NCI-H1694 treated with DMSO at 0.1 percent for 48 hours (cell line): ENCODE measurements at places on chromosomes 1 and 21.

GRCh38 chr1:208499026-208499425 is 254.8 kb upstream of the PLXNA2 start:
- DNase-seq: no peak

- no peak for DNase-seq
Observed at GRCh38 chr1:113226148-113226547, 153.2 kb downstream of the LRIG2 start.

- no peak for DNase-seq
Observed at GRCh38 chr1:3645247-3645646, 4.7 kb downstream of the WRAP73 start.

DNA sequence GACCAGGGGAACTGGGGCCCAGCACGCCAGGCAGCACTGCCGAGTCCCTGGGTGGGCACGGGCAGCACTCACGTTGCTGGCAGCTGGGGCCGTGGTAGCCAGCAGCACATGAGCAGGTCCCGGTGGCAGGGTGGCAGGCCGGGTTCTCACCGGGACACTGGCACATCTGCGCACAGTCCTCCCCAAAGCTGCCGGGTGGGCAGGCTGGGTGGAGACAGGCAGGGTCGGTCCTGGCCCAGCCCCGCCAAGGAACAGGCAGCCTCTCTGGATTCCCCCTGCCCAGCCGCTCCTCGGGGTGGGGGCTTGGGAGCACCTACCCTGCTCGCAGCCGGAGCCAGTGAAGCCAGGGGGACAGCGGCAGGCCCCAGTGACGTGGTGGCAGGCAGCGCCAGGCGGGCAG is 42.5 kb downstream of the ARHGEF16 start:
- no peak for DNase-seq

DNA sequence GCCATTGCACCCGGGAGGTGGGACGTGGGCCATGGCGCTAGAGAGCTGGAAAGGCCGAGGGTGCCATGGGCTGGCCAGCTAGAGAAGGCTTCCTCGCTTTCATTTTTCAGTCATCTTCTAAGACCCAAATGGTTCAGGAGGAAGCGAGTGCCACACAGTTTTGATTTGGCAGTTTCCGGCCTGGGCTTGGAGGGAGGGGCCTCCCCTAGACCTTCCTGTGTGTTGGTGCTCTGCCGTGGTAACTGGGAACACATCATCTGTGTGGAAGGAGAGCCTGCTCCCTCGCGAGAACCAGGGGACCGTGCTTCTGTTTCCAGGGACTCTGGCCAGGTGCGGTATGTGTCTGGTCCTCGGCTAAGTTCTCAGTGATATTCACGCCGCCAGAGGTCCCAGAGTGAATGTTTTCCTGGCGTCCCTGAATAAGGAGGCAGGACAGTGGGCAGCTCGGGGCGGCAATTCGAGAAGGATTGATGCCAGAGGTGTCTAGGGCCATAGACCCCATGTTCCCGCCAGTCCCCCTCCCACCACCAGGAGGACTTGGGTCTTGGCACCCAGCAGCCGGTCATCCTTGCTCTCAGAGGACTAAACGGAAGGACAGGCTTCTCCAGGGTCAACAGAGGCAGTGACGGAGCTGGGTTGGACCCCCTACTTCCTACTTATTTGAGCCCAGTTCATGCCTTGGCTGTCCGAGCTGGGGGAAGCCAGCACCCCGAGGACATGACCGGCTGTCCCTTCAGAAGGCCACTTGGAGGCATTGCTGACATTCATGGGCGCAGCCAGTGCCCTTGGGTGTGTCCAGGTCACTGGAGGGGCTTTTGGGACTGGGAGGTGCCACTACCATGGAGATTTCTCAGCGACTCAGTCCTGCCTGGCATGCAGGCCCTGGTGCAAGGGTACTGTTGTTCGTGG is 2.7 kb upstream of the NPHP4 start:
- DNase-seq: no peak

DNA sequence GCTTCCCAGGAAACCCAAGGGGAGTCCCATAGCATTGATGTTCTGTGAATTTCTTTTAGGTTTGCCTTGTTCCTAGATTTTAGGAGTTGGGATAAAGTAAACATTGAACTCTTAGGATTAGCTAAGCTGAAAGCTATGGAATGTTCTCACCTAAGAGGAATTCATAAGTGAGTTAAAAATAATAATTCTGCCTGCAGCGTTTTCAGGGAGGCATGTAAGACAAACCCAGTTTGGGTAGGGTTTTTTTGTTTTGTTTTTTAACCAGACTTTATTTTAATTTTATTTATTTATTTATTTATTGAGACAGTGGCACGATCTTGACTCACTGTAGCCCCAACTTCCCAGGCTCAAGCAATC is 28.9 kb upstream of the CD101 start:
- DNase-seq: no peak

DNA sequence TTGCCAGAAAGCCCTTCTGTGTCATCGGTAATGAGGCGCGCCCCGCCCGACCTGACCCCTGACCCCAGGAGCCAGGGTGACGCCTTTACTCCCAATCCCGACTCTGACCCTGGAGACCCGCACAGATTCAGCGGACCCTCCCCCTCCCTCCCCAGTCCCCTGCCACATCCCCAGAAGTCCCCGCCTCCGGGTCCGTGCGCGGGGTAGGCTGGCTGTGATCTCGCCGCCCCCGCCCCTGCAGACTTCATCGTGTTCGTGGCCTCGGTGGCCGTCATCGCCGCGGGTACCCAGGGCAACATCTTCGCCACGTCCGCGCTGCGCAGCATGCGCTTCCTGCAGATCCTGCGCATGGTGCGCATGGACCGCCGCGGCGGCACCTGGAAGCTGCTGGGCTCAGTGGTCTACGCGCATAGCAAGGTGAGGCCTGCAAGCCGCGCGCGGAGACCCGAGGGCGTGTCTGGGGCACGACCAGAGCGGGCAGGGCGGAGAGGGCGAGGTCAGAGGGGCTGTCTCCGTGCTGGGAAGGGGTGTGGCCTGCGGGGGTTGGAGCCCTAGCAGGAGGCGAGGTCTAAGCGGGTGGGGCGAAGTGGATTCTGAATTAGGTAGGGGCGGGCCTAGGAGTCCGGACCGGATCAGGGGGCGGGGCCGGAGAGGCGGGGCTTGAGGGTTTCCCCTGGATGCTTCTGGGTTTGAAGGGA is 34.8 kb downstream of the KCNQ4 start:
- DNase-seq: no peak

GRCh38 chr1:215001419-215002021 is 81.0 kb upstream of the KCNK2 start:
- DNase-seq: no peak

DNA sequence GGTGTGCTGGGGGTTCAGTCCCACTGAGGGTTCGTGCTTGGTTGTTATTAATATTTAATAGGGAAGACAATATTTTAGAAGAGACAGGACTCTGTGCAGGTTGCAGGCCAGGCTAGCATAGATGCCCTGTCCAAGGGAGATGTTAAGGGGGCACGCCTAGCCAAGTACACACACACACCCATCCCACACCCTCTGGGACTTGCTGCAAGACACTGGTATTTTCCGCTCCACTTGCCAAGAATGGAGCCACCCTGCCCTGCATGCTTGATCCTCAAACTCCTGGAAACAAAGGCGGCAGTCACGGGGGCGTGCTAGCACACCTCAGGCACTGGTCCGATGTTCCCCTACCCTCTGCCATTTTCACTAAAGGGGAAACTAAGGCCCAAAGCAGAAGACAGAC is 99.1 kb downstream of the MRPL37 start:
- DNase-seq: no peak

- DNase-seq: no peak
Observed at GRCh38 chr1:113399062-113399583, 8.8 kb downstream of the MAGI3 start.

GRCh38 chr1:7089497-7089896 is 304.2 kb downstream of the CAMTA1 start:
- DNase-seq: no peak

- no peak for DNase-seq
Observed at GRCh38 chr1:101139130-101139529, 97.7 kb upstream of the S1PR1 start.

GRCh38 chr1:43499898-43500297 is 30.8 kb upstream of the PTPRF start:
- no peak for DNase-seq

GRCh38 chr1:246161626-246162025 is 345.5 kb downstream of the SMYD3 start:
- no peak for DNase-seq

DNA sequence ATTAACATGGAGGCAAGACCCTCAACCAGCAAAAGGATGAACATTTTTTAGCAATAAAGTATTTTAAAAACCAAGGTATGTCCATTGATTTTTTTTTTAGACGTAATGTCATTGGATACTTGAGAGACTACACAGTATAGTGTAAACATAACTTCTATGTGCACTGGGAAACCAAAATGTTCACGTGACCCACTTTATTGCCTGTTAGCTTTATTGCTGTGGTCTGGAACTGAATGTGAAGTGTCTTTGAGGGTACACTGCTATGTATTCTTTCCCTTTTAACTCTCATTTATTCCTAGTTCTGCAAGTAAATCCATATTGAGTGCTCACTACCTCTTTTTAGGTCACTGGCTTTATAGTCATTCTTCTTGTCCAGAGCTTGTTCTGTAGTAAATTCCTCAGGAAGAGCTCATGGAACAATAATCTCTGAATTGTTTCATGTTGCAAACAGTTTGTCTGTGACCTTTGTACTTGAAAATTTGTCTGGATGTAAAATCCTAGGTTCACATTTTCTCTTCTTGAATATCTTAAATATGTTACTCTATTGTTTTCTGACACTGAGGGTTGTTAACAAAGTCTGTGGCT is 20.6 kb downstream of the ABCD3 start:
- no peak for DNase-seq

- DNase-seq: no peak
Observed at GRCh38 chr1:177923441-177923840, 46.4 kb downstream of the SEC16B start.

- no peak for DNase-seq
Observed at GRCh38 chr1:177181280-177181630, 10.5 kb downstream of the BRINP2 start.

DNA sequence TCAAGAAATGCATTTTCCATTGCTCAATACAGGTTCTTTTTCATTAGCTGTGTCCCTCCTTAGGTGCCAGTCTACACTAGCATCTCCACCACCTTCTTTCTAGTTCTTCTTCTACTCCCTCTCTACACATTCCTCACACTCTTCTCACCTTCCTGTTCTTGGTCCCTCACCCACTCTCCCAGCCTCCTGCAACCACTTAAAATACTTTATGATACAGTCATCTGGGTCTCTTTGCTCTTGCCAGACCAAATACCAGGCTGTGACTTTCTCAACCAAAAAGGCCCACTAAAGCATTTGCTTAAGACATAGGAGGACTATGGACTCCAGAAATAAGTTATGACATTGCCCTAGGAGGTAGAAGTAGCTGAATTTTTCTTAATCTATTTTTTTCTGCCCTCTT is 35.1 kb downstream of the PIGM start:
- DNase-seq: no peak

- DNase-seq: no peak
Observed at GRCh38 chr1:1406101-1406820, 832 bp downstream of the MRPL20 start.

DNA sequence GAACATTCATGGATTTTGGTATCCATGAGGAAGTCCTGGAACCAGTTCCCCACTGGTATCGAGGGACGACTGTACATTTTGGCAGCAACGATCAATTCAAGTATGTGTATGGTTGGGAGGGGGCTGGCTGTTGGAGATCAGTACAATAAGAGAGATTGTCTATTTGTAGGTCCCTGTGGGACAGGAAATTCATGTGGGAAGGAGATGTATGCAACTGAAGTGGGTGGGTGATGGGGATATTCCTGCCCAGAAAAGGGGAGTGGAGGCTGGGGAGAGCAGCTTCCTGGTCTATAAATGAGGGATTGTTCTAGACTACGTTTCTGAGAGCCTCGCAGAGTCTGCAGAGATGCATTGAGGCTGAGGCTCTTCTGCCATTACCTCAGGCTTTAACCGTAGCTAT is 140.2 kb upstream of the MAGI3 start:
- no peak for DNase-seq

DNA sequence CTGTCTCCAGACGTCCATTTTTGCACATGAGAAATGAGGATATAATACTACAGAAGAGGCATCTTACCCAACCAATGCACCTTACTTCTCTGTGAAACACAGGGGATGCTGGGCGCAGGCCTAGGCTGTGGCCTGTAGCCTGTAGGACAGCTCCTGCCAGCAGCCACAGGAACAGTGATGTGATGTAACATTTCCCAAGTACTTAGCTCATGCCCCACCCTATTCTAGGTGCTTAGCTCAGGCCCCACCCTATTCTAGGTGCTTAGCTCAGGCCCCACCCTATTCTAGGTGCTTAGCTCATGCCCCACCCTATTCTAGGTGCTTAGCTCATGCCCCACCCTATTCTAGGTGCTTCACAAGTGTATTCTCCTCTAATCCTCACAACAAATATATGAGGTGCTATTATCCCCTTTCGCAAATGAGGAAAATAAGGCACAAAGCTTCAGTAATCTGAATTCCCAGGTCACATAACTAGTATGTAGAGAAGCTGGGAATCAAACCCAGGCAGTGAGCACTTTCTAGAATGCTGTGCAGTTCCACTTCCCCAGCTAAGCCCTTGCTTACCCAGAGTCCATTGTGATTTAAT is 4.6 kb upstream of the NAXE start:
- no peak for DNase-seq

GRCh38 chr1:247857069-247857984 is at the start of gene TRIM58:
Gene TRIM58, plus strand, starts transcription at chr1:247857187. Its CDS starts 60 bp downstream, at chr1:247857247.
- no peak for DNase-seq

- no peak for DNase-seq
Observed at GRCh38 chr1:7570311-7570710, 200.8 kb upstream of the VAMP3 start.

GRCh38 chr1:155007251-155007828 is 4.7 kb downstream of the ZBTB7B start:
- no peak for DNase-seq

GRCh38 chr1:109765483-109765815 is 1.7 kb upstream of the EPS8L3 start:
- no peak for DNase-seq

DNA sequence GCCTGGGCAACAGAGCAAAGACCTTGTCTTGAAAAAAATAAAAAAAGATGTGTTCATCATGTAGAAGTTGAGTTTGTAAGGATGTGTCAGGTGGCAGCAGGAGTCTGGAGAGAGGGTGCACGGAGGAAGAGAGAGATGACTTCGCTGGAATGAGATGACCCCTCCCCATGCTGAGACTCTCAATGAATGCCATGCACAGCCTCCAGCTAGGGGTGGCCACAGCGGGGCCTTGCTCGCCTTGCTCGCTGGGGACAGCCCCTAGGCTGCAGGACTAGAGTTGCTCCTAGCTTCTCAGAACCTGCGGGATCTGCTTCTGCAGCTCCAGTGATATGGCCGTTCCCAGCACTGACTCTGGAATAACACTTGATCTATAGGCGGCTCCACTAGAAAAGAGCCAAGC is 6.6 kb upstream of the C2CD2 start:
- no peak for DNase-seq
